ENCODE measurements at places on chromosomes 4 and X.

- DNase-seq: no peak
Observed at GRCh38 chrX:21382715-21383114, 8.5 kb downstream of the CNKSR2 start.

DNA sequence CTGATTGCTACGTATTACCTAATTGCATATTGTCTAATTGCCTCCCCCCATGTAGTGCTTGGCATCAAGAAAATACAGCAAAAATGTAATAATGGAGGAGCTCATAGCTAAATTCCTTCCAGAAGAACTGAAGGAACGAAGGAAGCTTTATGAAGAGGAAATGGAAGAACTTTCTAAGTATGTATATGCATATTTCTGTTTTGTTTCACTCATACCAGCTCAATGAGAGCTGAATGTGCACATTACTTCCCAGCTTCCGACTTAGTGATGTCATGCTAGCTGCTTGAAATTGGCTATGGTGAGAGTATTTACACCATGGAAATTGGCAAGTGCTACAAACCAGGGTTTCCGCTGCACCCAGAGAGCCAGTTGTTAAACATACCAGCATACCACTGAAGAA lies 34.7 kb downstream of the LONRF3 start:
- no peak for DNase-seq

GRCh38 chr4:144699565-144699964 lies 53.6 kb downstream of the HHIP start:
- DNase-seq: no peak

GRCh38 chrX:71671043-71671780 lies 3.9 kb downstream of the LOC101059915 start:
- no peak for DNase-seq

DNA sequence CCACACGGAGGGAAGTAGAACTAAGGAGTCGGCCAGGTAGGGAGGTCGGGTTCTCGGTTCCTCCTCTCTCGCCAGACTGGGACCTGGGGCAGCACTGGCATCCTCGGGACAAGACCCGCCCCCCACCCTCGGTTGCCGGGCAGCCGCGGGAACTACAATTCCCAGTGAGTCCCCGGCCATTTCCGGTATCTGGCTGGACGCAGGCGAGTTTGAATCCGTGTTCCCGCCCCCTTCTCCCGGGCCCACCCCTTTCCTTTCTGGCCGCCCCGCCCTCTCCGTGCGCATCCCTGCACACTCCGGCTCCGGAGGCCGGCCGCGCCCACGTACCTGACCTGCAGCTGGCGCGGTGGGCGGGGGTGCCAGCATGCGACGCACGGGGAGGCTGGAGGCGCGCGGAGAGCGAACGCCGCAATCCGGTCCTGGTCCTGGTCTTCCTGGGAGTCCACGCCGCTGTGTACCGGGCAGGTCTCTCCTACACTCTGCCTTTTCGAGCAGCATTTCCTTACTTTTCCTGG lies 10.2 kb upstream of the DLG3 start:
- peak; percentile 83 for DNase-seq

DNA sequence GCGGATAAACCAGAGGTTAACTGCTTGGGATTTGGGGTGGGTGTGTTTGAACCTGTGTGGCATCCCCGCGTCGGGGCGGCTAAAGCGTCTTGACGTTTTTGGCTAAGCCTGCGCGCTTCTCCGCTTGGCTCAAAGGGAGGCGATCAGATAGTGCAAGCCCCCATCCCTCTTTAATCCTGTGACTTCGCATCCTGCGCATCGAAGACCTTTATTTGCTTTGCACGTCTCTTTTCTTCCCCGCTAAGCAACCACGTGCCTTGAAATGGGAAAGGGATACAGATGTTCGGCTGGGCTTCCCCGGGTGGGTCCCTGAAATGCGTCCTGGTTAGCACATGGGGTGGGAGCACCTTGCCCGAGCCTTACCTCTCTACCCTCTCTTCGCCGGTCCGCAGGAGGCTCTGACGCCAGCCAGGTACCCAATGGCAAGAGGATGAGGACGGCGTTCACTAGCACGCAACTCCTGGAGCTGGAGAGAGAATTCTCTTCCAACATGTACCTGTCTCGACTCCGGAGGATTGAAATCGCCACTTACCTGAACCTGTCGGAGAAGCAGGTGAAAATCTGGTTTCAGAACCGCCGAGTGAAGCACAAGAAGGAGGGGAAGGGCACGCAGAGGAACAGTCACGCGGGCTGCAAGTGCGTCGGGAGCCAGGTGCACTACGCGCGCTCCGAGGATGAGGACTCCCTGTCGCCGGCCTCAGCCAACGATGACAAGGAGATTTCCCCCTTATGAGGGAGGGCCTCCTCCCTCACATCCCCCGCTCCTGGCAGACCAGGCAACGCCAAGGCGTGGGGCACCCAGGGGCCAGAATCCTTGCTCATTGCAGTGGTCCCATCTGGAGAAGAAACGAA lies 1.5 kb downstream of the GSX2 start:
- DNase-seq: no peak

GRCh38 chr4:105805501-105806120 lies 89.7 kb upstream of the NPNT start:
- DNase-seq: no peak

GRCh38 chr4:183814461-183814860 lies 90.6 kb upstream of the STOX2 start:
- DNase-seq: no peak
